ENCODE measurements at places on chromosomes 2 and 18. TPM values are rescaled to one million over a fixed set of nuclear protein-coding genes. Genes with fewer than 3 reads are reported as not detected.

FBXO41 gene
- 0.38 TPM for polyA plus RNA-seq

FEV gene
- polyA plus RNA-seq = not detected

PAIP2B gene
- polyA plus RNA-seq = 0.16 TPM

RAB17 gene
- 0.09 TPM for polyA plus RNA-seq

TMEM178A gene
- 6.9 TPM for polyA plus RNA-seq

TEKT4 gene
- polyA plus RNA-seq = not detected

CDH19 gene
- polyA plus RNA-seq = not detected

EN1 gene
- 0.03 TPM for polyA plus RNA-seq

POTEI gene
- polyA plus RNA-seq = not detected

IL18RAP gene
- not detected for polyA plus RNA-seq

KLHL41 gene
- 0.42 TPM for polyA plus RNA-seq

ZNF804A gene
- polyA plus RNA-seq = 3.5 TPM

MALL gene
- polyA plus RNA-seq = 3.6 TPM

EPHA4 gene
- 16.4 TPM for polyA plus RNA-seq

IL1B gene
- polyA plus RNA-seq = 0.30 TPM

ZAP70 gene
- not detected for polyA plus RNA-seq

TMEM127 gene
- polyA plus RNA-seq = 54.8 TPM

LBX2 gene
- 0.52 TPM for polyA plus RNA-seq

DNA sequence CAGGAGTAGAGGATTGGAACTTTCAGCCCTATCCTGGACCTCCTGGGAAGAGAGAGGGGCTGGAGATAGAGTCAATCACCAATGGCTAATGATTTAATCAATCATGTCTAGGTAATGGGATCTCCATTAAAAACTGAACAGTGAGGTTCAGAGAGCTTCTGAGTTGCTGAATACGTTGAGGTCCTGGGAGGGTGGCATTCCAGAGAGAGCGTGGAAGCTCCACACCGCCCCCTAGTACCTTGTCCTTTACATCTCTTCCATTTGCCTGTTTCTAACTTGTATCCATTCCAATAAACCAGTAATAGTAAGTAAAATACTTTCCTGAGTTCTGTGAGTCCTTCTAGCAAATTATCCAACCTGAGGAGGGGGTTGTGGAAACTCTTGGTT is 101.7 kb downstream of the B3GNT2 start:
- no peak for DNase-seq

DNA sequence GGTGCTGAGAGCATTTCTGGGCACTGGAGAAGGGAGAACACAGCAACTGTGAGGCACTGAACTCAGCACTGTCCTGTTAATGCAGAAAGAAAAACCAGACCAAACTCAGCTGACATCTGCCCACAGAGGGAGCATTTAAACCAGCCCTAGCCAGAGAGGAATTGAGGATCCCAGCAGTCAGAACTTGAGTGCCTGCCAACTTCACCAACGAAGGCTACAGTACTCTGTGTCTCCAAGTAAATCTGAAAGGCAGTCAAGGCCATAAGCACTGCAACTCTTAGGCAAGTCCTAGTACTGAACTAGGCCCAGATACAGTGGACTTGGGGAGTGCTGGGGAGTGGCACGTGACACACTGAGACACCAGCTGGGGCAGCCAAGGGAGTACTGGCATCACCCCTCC is 176.2 kb upstream of the ZC3H15 start:
- peak; percentile 41 for DNase-seq

- no peak for DNase-seq
These were observed 1.6 kb downstream of the SNED1 start for GRCh38 chr2:240999873-241000541.

- DNase-seq = no peak
These were observed 332.8 kb upstream of the FSHR start for GRCh38 chr2:49487139-49487538.

- no peak for DNase-seq
These were observed 9.6 kb downstream of the IFIH1 start for GRCh38 chr2:162308747-162309503.

- no peak for DNase-seq
These were observed 135.2 kb downstream of the RHBDD1 start for GRCh38 chr2:226971084-226971483.

DNA sequence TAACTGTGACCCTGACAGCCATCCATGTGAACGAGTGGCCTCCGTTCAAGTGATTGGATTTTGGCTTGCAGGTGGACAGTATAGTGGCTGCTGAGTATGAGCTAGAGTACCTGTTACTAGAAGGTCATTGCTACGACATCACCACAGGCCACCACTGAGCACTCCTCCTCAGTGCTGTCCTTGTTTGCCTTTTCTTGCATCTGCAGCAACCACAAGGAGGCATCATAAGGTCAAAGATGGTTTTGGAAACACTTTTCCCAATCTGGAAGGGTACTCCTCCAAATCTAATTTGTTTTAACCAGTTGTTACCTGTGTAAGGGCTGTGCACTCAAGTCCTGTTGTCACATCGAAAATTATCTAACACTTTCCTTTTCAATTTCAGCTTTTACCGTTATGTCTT is 81.2 kb downstream of the UGGT1 start:
- peak; percentile 23 for DNase-seq

- no peak for DNase-seq
These were observed 515.3 kb upstream of the MEX3C start for GRCh38 chr18:51712821-51713220.

DNA sequence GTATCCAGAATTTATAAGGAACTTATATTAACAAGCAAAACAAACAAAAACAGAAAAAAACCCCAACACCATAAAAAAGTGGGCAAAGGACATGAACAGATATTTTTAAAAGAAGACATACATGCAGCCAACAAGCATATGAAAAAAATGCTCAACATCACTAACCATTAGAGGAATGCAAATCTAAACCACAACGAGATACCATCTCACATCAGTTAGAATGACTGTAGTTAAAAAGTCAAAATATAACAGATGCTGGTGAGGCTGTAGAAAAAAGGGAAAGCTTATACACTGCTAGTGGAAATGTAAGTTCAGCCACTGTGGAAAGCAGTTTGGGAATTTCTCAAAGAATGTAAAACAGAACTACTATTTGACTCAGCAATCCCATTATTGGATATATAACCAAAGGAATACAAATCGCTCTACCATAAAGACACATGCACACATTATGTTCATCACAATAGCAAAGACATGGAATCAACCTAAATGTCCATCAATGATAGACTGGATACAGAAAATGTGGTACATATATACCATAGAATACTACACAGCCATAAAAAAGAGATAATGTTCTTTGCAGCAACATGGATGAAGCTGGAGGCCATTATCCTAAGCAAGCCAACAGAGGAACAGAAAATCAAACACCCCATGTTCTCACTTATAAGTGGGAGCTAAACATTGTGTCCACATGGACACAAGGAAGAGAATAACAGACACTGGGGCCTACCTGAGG is 25.3 kb downstream of the PREPL start:
- peak; percentile 63 for DNase-seq

- DNase-seq = peak; percentile 66
These were observed 112.8 kb upstream of the SLC39A10 start for GRCh38 chr2:195543902-195544894.

DNA sequence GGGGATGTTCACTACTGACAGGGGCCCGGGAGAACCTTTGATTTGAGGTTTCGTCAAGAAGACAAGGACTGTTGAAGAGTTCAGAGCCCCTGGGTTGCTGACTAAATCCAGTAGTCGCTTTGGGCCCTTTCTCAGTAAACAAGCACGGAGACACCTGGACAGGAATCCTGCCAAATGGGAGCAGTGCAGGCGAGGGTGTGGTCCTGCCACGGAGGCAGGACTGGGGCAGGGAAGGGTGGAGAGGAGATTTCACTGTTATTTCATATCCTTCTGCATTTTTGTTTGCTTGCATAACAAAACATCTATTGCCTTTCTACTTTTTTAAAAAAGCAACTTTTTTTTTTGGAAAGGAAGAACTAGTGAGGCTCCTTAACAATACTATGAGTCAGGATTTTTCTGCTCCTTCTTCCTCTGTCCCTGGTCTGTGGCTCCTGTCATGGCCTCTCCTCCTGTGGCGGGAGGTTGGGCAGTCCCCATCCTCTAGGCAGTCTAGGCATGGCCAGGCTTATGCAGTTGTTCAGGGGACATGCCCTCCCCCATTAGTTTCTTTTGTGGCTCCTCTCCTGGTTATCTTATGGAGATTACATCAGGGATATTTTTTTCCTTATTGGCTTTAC is 57.7 kb downstream of the ARHGEF4 start:
- no peak for DNase-seq

DNA sequence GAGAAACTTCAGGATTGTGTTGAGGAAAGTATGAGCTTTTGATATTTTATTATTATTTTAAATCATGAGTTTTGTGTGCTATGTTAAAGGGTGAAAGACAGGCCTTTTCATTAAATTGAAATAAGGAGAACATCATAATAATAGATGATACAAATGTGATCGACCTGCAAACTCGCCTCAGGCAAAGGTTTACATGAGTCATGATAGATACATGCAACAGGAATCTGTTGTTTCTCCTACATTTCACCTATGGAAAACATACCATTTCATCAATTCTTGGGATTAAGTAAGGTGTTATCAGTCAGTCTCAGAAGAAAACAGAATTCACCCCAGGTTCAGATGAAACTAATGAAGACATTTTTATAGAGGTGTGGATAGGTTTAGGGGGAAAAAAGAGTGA is 1992.5 kb upstream of the PIK3C3 start:
- DNase-seq = no peak

- DNase-seq = no peak
These were observed 33.0 kb downstream of the CTIF start for GRCh38 chr18:48571639-48572384.

GRCh38 chr2:8469709-8470493 is 212.0 kb upstream of the ID2 start:
- DNase-seq = peak; percentile 36

GRCh38 chr2:234481301-234481700 is 15.6 kb downstream of the ARL4C start:
- no peak for DNase-seq

DNA sequence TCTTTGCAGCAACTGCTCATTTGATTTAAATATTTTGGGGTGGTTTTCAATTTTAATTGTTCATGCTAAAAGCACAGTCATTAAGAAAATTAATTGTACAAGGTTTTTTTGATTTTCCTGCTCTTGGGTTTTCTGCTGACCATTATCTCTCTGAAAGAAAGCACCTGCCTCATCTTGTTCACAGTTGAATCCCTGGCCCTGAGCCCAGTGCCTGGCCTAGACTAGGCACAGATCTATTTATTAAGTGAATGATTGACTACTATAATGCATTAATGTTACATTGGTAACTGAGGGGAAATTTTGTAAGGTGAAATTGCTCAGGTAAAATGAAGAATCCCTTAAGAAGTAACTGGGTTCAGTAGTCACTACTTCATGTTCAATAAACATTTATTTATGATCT is 22.0 kb downstream of the IL1RL2 start:
- DNase-seq = no peak

- DNase-seq = peak; percentile 31
These were observed 68.0 kb downstream of the SERPINB8 start for GRCh38 chr18:64037812-64038414.

DNA sequence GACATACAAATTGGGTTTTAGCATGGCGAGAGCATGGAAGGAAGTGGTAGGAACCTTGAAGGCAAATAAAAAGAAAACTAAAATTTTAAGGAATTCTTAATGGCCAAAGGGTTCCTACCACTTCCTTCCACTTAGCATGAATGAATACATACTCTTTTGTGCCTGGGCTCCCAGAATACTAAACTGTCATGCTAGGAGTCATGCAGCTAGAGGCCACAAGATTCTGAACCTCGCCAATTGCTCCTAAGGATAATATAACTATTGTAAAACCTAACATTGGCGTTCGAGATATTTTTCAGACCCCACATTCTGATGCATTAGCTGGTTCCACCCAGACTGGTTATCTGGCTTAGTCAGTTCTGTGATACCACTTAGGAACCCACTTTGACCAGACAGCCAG is 38.6 kb upstream of the ARHGAP25 start:
- DNase-seq = no peak

DNA sequence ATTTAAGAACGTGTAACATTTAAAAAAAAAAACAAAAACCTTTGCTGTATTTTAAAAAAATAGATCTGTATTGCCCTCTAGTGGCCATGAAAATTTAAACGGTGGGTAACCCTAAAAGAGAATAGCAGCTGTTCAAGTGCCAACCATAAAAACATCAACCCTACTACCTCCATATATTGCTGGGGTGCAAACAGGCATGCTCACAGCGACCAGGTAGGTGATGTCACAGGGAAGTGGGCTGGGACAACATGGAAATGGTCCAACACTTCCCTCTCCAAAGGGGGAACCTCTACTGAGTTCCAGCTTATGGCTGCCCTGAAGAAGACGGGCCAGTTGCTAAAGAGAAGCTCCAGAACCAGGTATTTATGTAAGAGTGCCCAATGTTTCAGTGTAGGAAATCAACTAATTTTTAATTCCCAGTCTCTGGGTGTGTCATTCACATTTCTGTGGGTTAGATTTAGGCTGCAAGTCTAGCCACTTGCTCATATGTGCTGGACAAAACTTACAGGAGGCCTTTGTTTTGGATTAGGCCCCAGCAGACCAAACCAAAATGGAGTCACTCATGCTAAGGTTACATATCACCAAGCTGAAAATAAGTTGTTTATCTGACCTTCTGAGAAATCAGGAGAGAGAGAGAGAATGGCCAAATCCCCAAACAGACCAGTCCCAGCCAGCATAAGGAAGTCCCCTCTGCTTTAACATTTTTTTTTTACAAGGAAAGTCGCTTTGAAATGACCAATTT is 54.5 kb downstream of the SKA1 start:
- DNase-seq = no peak

DNA sequence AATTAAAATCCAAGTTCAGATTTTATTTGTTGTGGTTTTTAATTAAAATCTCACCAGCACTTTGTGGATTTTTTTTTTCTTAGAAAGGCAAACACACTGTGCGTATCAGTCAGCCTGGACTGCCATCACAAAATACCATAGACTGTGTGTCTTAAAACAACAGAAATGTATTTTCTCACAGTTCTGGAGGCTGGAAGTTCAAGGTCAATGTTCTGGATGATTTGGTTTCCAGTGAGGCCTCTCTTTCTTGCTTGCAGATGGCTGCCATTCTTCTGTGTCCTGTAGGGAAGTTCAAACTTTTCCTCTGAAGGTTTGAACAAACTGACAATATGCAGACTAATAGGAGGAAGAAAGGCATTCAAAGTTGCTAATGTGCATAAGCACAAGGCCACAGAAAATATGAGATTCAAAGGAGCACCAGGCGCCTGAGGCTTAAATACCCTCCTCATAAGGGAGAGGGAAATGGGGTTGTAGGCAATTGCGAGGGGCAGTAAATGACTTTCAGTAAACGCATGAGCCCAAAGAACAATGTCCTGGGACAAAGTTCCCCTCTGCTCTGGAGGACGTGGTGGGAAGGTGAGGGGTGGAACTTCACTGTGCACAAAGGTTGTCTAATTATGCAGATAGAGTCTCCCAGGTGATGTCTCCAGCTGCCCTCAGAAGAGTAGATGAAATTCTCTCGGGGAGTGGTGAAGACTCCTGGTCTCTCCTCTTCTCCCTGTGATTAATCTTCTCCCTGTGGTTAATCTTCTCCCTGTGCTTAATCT is 26.5 kb upstream of the KCNF1 start:
- no peak for DNase-seq

GRCh38 chr2:15764683-15765011 is 173.0 kb downstream of the DDX1 start:
- no peak for DNase-seq

Data from fibroblast of lung (primary cell).